ENCODE measurements at places on chromosomes 4 and X. TPM values are rescaled to one million over a fixed set of nuclear protein-coding genes. Genes with fewer than 3 reads are reported as not detected.

The TMPRSS11F gene
- not detected for total RNA-seq

The CISD2 gene
- 26.7 TPM for total RNA-seq

The EFHC2 gene
- total RNA-seq: not detected

The EVC gene
- 56.2 TPM for total RNA-seq

DNA sequence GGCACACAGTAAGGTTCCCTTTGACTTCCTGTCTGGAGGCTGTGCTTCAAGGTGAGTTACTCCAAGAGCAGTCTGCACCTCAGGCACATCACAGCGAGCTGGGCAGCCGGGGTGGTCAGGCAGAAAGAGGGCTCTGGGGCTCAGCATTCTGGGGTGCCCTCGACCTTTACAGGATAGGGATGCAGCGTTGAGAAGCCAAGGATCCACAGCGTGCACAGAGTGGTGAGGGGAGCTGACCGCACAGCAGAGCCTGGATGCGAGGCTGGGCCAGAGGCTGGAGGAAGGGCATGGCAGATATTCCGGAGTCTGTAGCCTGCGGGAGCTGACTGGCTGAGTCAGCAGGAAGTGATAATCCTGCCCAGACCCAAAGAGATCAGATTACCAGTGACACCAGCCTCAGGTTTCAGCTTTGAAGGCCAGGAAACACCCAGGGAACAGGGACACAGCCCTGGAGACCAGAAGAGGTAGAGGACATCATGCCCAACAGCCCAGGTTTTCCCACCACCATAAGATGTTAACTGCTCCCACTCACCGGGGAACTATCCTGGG, 38.4 kb upstream of the PDLIM3 start:
- H3K27ac ChIP-seq: peak overlapping the region; percentile 30
- 0 out of 2 replicates have a peak overlapping the region, but pooled peaks have one; percentile 24 for H3K4me3 ChIP-seq
- DNase-seq: peak; percentile 80
- no peaks in the 10 kb centered on the region for H3K27me3 ChIP-seq
- H3K36me3 ChIP-seq: no peaks in the 10 kb centered on the region
- peaks cover 13% of the 10 kb centered on the region for H3K4me1 ChIP-seq

- no peak overlapping the region for H3K27ac ChIP-seq
- H3K4me1 ChIP-seq: no peaks in the 10 kb centered on the region
- H3K36me3 ChIP-seq: no peaks in the 10 kb centered on the region
- no peak for DNase-seq
These were observed 282.6 kb downstream of the ADGRA3 start for GRCh38 chr4:22233230-22233629.

DNA sequence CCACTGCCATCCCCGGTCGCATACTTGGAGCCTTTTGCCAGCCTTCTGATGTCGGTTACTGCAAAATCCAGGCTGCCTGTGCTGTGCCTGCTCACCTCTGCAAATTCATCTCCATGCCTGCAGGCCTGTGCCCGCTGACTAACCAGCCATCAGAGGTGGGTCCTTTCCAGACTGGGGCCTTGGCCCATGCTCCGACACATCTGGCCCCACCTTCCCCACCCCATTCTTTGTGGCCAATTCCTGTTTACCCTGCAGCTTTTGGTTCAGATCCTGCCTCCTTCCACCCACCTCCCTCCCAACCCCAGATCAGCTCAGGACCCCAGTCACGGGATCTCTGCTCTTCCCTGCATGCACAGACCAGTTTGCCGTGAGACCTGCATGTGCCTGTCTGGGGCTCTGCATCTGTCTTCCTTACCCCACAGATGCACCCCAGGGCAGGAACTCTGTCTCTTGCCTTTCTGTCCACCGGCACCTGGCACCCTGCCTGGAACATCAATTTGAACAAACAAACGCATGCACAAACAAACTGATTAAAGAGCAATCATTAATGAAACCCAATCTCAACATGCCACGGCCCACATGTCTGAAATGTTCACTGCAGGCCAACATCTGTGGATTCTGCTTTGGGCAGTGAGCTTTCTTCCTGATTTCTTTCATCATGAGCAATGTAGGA, 112.8 kb upstream of the PSAPL1 start:
- no peak for DNase-seq
- H3K4me1 ChIP-seq: no peaks in the 10 kb centered on the region
- no peak overlapping the region for H3K4me3 ChIP-seq
- H3K27ac ChIP-seq: no peak overlapping the region
- H3K27me3 ChIP-seq: peaks cover 12% of the 10 kb centered on the region
- no peaks in the 10 kb centered on the region for H3K36me3 ChIP-seq

DNA sequence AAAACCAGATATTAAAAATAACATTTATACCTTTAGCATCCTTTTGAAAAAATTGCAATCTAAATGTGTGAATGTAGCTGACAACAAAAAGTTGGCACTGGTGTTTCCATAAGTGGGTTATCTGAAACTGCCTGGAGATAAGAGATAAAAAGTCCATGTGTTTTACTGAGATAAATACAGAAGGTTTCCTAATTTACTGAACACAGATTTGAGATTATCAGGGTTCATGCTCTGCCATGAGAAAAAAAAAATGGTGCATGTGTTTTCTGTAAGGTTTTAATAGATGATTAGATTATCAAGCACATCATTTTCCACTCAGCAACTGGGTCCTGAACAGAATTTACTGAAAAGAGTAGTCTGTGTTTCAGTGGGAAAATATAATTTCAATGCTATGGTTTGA, 326.2 kb upstream of the SLIT2 start:
- no peak overlapping the region for H3K4me3 ChIP-seq
- DNase-seq: no peak
- no peaks in the 10 kb centered on the region for H3K27me3 ChIP-seq
- no peak overlapping the region for H3K27ac ChIP-seq

- no peak overlapping the region for H3K4me3 ChIP-seq
- DNase-seq: no peak
- no peak overlapping the region for H3K27ac ChIP-seq
- H3K27me3 ChIP-seq: no peaks in the 10 kb centered on the region
These were observed 726.0 kb downstream of the GRID2 start for GRCh38 chr4:93029769-93030168.

DNA sequence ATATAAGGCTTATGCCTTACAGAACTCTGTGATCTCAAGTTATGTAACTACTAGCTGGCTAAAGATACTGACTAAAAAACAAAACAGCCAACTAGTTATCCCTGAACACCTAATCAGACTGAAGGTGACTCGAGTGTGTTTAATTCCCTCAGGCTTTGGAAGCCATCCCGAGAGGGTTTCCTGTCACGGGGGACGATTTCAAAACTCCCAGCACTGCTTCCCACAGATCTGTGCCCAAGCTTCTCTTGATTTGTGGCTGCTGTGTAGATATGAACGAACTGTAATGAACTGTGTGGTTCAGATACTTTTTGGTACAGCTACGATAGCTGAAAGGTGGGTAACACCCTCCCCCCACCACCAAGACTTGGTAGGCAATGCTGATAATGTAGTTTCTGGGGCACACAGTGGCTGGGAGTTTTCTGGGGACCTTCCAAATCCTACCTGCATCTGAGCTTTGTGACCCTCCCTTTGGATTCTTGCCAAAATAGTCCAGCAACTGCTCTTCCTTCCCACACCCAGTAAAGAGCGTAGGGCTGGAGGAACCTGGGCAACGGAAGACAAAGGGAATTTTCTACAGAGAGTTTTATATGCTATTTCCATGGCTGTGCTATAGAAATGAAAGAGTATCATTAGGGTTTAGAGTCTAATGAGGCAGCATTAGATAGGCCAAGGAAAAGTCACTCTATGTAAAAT, 148.8 kb downstream of the MGST2 start:
- H3K27ac ChIP-seq: peak overlapping the region; percentile 16
- no peak overlapping the region for H3K4me3 ChIP-seq
- H3K27me3 ChIP-seq: no peaks in the 10 kb centered on the region
- DNase-seq: peak; percentile 59

DNA sequence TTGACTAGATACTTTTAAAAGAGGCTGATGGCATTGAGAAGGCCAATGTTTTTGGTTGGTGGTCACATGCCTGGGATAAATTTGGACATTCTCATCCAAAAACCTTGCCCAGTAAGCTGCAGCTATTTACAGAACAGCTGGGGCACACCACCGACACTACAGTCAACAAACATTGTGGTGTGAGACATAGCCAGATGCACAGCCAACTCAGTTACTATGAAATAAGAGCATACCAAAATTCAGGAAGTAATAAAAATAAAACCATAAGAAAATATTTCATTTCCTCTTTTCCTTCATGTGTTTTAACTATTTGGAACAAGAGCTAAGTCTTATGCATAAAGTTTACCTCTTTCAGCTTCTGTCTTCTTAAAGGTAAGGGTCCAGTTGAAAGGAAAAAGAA, 8.8 kb downstream of the PPM1K start:
- H3K27ac ChIP-seq: no peak overlapping the region
- H3K27me3 ChIP-seq: no peaks in the 10 kb centered on the region
- no peak overlapping the region for H3K4me3 ChIP-seq
- no peaks in the 10 kb centered on the region for H3K4me1 ChIP-seq

GRCh38 chr4:112403101-112403945, 106.2 kb downstream of the ALPK1 start:
- H3K27me3 ChIP-seq: no peaks in the 10 kb centered on the region
- no peaks in the 10 kb centered on the region for H3K36me3 ChIP-seq
- no peak overlapping the region for H3K27ac ChIP-seq
- no peak overlapping the region for H3K4me3 ChIP-seq
- H3K4me1 ChIP-seq: 0 out of 2 replicates have a peak, but pooled peaks cover 6% of the 10 kb centered on the region

Measured in GM23248 (cell line).